ENCODE measurements at places on chromosomes 4 and X.

GRCh38 chrX:8820910-8821527 is 19.8 kb upstream of the FAM9A start:
- DNase-seq, result peak; percentile 16

DNA sequence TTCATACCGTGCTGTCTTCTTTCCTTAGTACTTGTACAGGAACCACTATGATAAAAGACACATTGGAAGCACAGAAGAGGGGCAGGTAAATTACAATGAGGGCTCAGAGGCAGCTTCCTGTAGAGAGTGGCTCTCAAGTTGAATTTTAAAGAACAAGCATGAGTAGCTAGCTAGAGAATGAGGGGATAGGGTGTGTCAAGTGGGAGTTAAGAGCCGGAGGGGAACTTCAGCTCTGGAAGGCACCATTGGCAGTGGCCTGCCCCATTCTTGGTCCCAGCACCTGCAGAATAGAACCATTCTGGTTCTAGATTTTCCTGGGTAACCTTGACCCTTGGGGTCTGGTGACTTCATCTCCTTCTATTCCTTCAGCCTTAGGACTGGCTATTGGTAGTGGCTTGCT is 34.0 kb upstream of the JADE1 start:
- no peak for DNase-seq

- DNase-seq, result no peak
Measured at GRCh38 chr4:159035570-159035969, 67.3 kb upstream of the RAPGEF2 start.

DNA sequence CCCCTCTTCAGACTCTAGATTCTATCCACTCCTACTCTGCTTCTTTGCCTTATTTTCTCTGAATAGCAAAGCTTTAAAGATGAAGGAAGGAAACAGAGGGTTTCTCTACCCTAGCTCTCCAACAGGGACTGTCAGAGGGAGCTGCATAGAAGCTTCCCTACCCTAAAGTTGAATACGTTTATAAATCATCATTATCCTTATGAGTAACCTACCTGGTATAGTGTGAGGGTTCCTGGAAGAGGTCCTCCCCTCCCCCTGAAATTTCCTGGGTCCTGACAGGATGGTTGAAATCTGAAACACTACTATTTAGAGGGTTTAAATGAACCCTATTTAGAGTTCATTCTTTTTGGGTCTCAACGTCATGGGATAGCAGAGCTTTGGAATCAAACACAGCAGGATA is 187.0 kb upstream of the RBPJ start:
- no peak for DNase-seq

All from M059J (cell line).